Cardiac muscle cell (in vitro differentiated cells and primary cell): ENCODE measurements at places on chromosomes 4 and X. TPM values are rescaled to one million over a fixed set of nuclear protein-coding genes. Genes with fewer than 3 reads are reported as not detected.

The TMPRSS11A gene
- 0.15 TPM in 1 of 2 replicates, not detected in the other for polyA plus RNA-seq

The TRAM1L1 gene
- polyA plus RNA-seq = 3.6 and 6.3 TPM in 2 replicates

The MTMR8 gene
- polyA plus RNA-seq = 2.6 and 3.1 TPM in 2 replicates

The KCND1 gene
- 2.3 and 3.1 TPM in 2 replicates for polyA plus RNA-seq

The ESX1 gene
- not detected in 2 replicates for polyA plus RNA-seq

The SOD3 gene
- 26.9 and 30.2 TPM in 2 replicates for polyA plus RNA-seq

The SLC6A14 gene
- not detected in 2 replicates for polyA plus RNA-seq

The OPHN1 gene
- 2.4 and 2.8 TPM in 2 replicates for polyA plus RNA-seq

The ZNF630 gene
- polyA plus RNA-seq = 1.7 and 2.2 TPM in 2 replicates

The NMU gene
- 3.4 and 5.2 TPM in 2 replicates for polyA plus RNA-seq

The IL9R gene
- not detected in 2 replicates for polyA plus RNA-seq

The KLKB1 gene
- not detected in 2 replicates for polyA plus RNA-seq

The LANCL3 gene
- 0.56 TPM in 1 of 2 replicates, not detected in the other for polyA plus RNA-seq

The RIPPLY1 gene
- polyA plus RNA-seq = 0.55 TPM in 1 of 2 replicates, not detected in the other

The ELF2 gene
- polyA plus RNA-seq = 45.7 and 52.7 TPM in 2 replicates

The KLF3 gene
- 11.5 and 24.7 TPM in 2 replicates for polyA plus RNA-seq

The PRRG3 gene
- polyA plus RNA-seq = 5.6 and 18.1 TPM in 2 replicates

The MAGEA2 gene
- polyA plus RNA-seq = 0.82 TPM in 1 of 2 replicates, not detected in the other

The EOLA2 gene
- 36.4 and 40.2 TPM in 2 replicates for polyA plus RNA-seq

The STARD8 gene
- 0.60 and 0.91 TPM in 2 replicates for polyA plus RNA-seq

The SEC31A gene
- 147 and 191 TPM in 2 replicates for polyA plus RNA-seq

The PABPC1L2B gene
- not detected in 2 replicates for polyA plus RNA-seq

The SATL1 gene
- 0.27 and 1.1 TPM in 2 replicates for polyA plus RNA-seq

The NPNT gene
- 26.7 and 39.8 TPM in 2 replicates for polyA plus RNA-seq

The F8 gene
- 3.2 and 4.5 TPM in 2 replicates for polyA plus RNA-seq

The RAB41 gene
- 0.26 TPM in 1 of 2 replicates, not detected in the other for polyA plus RNA-seq

The TSR2 gene
- polyA plus RNA-seq = 68.9 and 91.5 TPM in 2 replicates

The BMPR1B gene
- polyA plus RNA-seq = 0.34 and 0.53 TPM in 2 replicates

The CLNK gene
- not detected in 2 replicates for polyA plus RNA-seq

The ADH1C gene
- polyA plus RNA-seq = not detected in 2 replicates

The GNRHR gene
- polyA plus RNA-seq = 0.22 TPM in 1 of 2 replicates, not detected in the other

The MSX1 gene
- polyA plus RNA-seq = 12.5 and 27.5 TPM in 2 replicates

The RASGEF1B gene
- polyA plus RNA-seq = 2.9 and 3.7 TPM in 2 replicates

The LNX1 gene
- polyA plus RNA-seq = 1.1 and 2.1 TPM in 2 replicates

The RENBP gene
- 7.4 and 8.7 TPM in 2 replicates for polyA plus RNA-seq

The TMEM175 gene
- polyA plus RNA-seq = 28.3 and 35.1 TPM in 2 replicates

The TMEM150C gene
- 5.3 and 6.5 TPM in 2 replicates for polyA plus RNA-seq

The P2RY10 gene
- 0.17 TPM in 1 of 2 replicates, not detected in the other for polyA plus RNA-seq

The CENPC gene
- 9.1 and 19.2 TPM in 2 replicates for polyA plus RNA-seq

The HPGDS gene
- polyA plus RNA-seq = 0.35 TPM in 1 of 2 replicates, not detected in the other

The AGTR2 gene
- polyA plus RNA-seq = not detected in 2 replicates

The DLG3 gene
- polyA plus RNA-seq = 27.1 and 28.8 TPM in 2 replicates

The PRDM5 gene
- polyA plus RNA-seq = 8.7 and 9.3 TPM in 2 replicates

The TKTL2 gene
- polyA plus RNA-seq = not detected in 2 replicates
